ENCODE measurements at places on chromosomes 11 and 22. TPM values are rescaled to one million over a fixed set of nuclear protein-coding genes. Genes with fewer than 3 reads are reported as not detected.

The SIK2 gene
- total RNA-seq: 5.8 TPM

The ACTN3 gene
- total RNA-seq: not detected

The TMPRSS5 gene
- not detected for total RNA-seq

The KRTAP5-2 gene
- total RNA-seq: not detected

The PPP2R1B gene
- total RNA-seq: 25.6 TPM

The SCUBE2 gene
- not detected for total RNA-seq

The DEFB131B gene
- total RNA-seq: not detected

The RIMBP3B gene
- total RNA-seq: not detected

The C11orf52 gene
- total RNA-seq: 1.7 TPM

The FAM180B gene
- total RNA-seq: not detected

The OMP gene
- not detected for total RNA-seq

The GLB1L3 gene
- total RNA-seq: 3.9 TPM

The CACNA1I gene
- not detected for total RNA-seq

The MDK gene
- total RNA-seq: 19.2 TPM

The OR52A5 gene
- total RNA-seq: not detected

The ANGPTL5 gene
- total RNA-seq: not detected

The OOSP4B gene
- total RNA-seq: not detected

The MAPK1 gene
- total RNA-seq: 56.7 TPM

The GDPD4 gene
- not detected for total RNA-seq

The EFCAB6 gene
- 1.1 TPM for total RNA-seq

The TMEM134 gene
- 20.9 TPM for total RNA-seq

The SLC37A2 gene
- total RNA-seq: 35.2 TPM

The MRGPRX3 gene
- 2.4 TPM for total RNA-seq

The OR5AP2 gene
- not detected for total RNA-seq

The MS4A6E gene
- not detected for total RNA-seq

The HTR3B gene
- total RNA-seq: not detected

The TMEM132A gene
- 208 TPM for total RNA-seq

The YIF1A gene
- 189 TPM for total RNA-seq

The MAJIN gene
- not detected for total RNA-seq

The ADAMTS8 gene
- total RNA-seq: not detected

The VPS37C gene
- total RNA-seq: 10.9 TPM

The OR8G1 gene
- total RNA-seq: not detected

The STK33 gene
- 3.6 TPM for total RNA-seq

The C22orf31 gene
- total RNA-seq: not detected

The OR52H1 gene
- 0.21 TPM for total RNA-seq

The OR52N4 gene
- total RNA-seq: not detected

The POU2F3 gene
- total RNA-seq: 0.24 TPM

The TRIM34 gene
- 9.6 TPM for total RNA-seq

The CLMP gene
- total RNA-seq: 34.1 TPM

The H19 gene
- total RNA-seq: 14.2 TPM

The OR52I2 gene
- under 0.01 TPM for total RNA-seq

The MYRF gene
- total RNA-seq: 0.72 TPM

The OR8K1 gene
- total RNA-seq: not detected

All from tracheal epithelial cell (primary cell).